Kidney (tissue), 22 donors: ENCODE measurements at places on chromosomes 2 and 18.
A peak's percentile ranks its signal among the peaks of the same experiment; 100 is the strongest.

DNA sequence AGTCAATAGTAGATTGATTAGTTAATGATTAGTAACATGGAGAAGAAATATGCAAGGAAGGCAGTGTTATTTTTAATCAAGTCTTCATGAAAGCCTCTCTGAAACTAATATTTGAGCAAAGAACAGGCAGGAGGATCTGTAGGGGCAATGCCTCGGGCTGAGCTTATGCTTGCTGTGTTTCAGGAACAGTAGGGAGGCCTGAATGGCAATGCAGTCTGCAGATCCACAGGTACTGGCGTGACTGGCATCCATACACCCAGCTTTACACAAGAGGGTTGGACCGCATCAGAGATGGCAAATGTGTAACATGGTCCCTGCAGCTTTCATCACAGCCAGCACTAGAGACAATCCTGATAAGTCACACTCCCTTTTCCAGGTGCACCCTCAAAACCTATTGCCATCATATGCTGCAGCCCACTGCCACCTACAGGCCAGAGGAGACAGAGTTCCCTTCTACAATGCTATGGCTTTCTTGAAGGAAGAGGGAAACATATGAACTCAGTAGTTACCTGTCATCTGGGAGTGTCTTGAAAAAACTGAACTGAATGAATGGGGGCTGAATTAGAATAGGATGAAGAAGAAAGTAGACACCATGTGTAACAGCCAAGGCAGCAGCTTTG lies 582.4 kb upstream of the RAB6C start:
- peak; percentile 61 for DNase-seq

- no peak for DNase-seq
Measured at GRCh38 chr2:210756855-210757254, 200.5 kb downstream of the CPS1 start.

- no peak for DNase-seq
Measured at GRCh38 chr2:199777916-199778315, 73.1 kb downstream of the FTCDNL1 start.

- DNase-seq, result peak; percentile 82
Measured at GRCh38 chr2:86223140-86223926, 24.1 kb downstream of the MRPL35 start.

DNA sequence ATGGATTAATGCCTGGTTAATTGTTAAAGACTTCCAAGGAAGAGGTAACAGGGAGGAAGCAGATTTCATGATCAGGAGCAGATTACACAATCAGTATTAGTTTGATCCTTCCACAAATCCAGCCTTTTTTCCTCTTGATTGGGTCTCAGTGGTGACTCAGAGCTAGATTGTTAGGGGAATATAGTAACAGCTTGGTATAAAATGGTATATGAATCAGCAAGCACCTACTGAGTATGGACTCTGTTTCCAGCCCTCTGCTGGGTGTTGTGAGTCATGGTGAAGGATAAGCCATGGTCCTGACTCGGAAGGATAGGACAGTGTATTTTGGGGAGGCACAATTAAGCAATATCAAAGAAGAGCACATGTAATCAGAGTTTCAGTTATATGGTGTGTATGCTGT lies 272.4 kb upstream of the DPP10 start:
- no peak for DNase-seq
